Glutamatergic neuron (in vitro differentiated cells): ENCODE measurements at places on chromosomes 5 and 9. TPM values are rescaled to one million over a fixed set of nuclear protein-coding genes. Genes with fewer than 3 reads are reported as not detected.

DNA sequence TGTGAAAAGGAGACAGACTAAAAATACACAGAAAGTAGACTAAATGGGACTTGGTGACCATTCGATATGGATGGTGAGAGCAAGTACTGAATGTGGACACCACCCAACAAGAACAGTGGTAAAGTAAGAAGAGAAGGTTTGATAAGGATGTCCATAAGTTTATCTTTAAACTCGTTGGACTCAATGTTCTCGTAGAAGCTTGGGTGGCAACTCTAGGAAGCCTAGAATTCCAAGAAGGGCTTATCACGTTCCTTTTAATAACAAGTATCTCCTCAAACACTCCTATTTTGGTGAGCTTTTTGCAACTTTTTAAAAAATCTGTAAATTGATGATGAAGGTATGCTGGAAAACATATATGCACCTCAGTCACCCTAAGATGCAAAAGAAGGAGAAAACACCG is 108.6 kb upstream of the CDH6 start:
- DNase-seq, result no peak

The REEP2 gene
- total RNA-seq, result 232 TPM

- no peak for DNase-seq
These were observed 1.4 kb upstream of the EDF1 start for GRCh38 chr9:136867480-136867879.

The CDH9 gene
- 3.6 TPM for total RNA-seq

The IFNA2 gene
- not detected for total RNA-seq

The NR2F1 gene
- total RNA-seq, result 0.37 TPM

GRCh38 chr5:154107010-154107409 is 68.2 kb downstream of the MFAP3 start:
- DNase-seq, result no peak

- DNase-seq, result no peak
These were observed 406.6 kb upstream of the MEF2C start for GRCh38 chr5:89289604-89290003.

The CDHR2 gene
- total RNA-seq, result 0.29 TPM

DNA sequence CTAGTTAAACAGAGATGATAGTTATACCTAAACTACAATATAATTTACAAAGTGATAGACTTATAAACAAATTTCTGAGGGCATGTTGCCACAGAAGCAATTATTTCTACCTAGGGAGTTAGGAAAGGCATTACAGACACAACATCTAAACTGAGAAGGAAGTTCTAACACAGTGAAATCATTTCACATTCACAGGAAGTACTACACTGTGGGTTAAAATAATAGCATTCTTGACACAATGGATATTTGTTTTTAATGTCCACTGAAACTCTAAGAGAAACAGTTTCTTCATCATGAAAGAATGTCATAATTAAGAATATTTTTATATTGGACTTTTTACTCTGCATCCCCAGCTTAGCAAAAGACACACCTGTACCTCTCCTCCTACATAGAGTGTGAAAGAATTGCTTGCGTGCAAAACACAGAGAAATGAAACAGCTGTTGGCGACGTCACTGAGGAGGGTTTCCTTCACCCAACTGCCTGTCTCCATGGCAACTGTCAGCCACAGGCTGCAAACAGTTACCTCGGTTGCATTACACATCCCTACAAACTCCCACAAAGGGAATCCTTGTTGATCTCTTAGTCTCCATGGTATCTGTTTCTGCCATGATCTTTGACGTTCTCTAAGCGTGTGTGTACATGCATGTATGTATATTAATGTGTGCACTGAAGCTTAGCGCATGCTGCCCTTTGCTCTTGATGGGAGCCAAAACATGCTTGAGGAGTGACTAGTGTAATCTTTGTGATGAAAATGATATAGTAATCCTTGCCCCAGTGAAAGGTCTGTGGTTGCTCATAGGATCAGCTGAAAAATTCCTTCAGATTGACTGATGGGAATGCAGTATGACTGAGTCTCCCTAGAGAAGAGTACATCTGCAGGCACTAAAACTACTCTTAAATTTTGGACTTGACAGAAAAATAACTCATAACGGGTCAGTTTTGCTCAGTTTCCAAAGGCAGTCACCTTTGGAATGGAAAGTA is 168.5 kb downstream of the ACTL7B start:
- DNase-seq, result no peak

GRCh38 chr9:28539434-28540070 is 966.3 kb upstream of the C9orf72 start:
- DNase-seq, result no peak

- DNase-seq, result no peak
These were observed 7.5 kb upstream of the RECK start for GRCh38 chr9:36029202-36029601.

DNA sequence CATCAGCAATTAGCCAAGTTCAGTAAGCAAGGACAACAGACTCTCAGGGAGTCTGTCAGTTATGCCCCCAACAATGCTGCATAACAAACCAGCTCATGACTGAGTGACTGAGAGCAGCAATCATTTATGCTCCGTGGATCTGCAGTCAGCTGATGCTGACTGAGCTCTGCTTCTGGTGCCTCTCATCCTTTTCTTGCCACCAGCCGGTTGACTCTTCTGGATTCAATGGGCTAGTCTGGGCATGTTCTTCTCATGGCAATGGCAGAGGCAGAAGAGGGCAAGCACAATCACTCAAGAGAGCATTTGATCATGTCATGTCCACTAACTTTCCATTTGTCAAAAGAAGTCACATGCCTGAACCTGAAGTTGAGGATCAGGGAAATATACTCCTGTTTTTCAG is 157.0 kb upstream of the NTRK2 start:
- no peak for DNase-seq

DNA sequence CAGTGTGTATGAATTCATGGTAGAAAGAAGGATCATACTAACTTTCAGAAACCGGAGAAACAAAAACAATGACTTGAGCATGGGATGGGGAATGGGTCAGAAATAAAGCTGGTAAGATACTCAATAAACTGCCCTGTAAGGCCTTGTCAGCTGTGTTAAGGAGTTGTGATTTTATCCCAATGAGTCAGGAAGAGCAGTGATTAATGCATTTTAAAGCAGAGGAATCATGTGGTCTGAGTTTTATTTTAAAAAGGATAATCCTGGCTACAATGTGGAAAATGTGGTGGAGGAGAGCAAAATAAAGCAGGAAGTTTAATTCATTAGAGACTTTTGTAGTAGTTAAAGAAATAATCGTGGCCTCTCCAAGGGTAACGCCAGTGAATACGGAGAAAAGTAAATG is 28.7 kb downstream of the DHX29 start:
- DNase-seq, result no peak

- DNase-seq, result no peak
These were observed 84.0 kb upstream of the MIER3 start for GRCh38 chr5:57035955-57036354.

DNA sequence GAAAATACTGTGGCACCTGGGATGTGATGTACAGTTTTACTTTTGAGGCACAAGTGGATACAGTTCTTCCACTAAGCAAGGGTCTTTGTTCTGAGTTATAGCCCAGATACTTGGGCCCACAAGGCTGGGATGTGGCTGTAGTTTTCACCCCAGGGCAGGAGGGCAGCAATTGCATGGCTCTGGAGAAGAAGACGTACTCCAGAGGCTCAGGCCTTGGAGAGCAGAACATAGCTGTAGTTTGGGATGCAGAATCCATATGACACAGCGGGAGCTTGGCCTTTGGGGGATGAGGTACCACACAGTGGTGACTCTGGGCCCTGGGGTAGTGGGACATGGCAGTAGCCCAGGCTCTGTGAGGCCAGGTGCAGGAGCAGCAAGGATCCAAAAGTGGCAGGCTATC is 110.8 kb upstream of the FSTL4 start:
- no peak for DNase-seq

- DNase-seq, result no peak
These were observed 1.3 kb upstream of the HAND1 start for GRCh38 chr5:154479160-154479943.

The CA9 gene
- total RNA-seq, result not detected

GRCh38 chr5:106728208-106728607 is 942.5 kb downstream of the EFNA5 start:
- no peak for DNase-seq

The IL5 gene
- not detected for total RNA-seq

DNA sequence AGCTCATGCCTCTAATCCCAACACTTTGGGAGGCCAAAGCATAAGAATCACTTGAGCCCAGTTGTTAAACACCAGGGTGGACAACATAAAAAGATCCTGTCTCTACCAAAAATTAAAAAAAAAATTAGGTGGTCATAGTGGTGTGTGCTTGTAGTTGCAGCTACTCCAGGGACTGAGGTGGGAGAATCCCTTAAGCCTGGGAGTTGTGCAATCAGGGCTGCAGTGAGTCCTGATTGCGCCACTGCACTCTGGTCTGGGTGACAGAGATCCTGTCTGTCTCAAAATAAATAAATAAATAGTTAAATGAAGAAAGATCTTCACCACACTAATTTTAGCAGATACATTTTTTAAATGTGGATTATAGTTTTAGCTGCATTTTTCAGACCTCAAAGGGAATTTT is 433.2 kb downstream of the MAT2B start:
- no peak for DNase-seq

The VCAN gene
- 152 TPM for total RNA-seq

DNA sequence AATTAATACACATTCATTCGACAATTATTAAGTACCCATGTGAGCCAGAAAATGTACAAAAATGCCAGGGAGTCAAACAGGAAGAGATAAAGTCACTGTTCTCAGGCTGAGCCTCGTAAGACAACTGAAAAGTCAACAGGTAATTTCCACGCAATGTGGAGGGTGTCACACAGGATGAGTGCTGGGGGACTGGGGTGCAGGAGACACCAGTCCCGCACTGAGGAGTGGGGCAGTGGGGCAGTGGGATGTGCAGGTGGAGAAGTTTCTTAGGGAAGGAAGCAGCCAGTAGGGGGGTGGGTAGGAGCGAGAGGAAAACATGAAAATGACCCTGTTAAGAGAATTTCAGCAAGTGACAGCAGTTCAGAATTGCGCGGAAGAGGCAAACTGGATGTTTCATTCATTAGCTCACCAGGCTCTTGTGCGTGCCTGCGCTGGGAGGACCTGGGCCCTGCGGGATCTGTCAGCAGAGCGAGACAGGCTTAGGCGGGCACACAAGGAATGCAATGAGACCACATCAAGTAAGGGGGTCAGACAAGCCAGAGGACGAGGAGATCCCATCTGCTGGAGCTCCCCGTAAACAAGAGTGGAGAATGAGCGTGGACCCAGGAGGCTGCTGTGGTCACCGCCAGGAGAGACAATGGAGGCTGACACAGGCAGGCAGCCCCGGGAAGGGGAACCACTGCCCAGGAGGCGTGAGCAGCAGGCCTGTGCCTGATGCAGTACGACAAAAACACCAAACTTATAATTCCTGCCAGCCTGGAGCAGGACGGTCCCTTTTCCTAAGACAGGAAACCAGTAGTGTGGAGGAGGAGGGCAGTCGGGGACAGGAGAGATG is 21.0 kb downstream of the CAMSAP1 start:
- no peak for DNase-seq

The MROH2B gene
- not detected for total RNA-seq

- DNase-seq, result no peak
These were observed 55.2 kb downstream of the NTNG2 start for GRCh38 chr9:132216861-132217619.

- DNase-seq, result no peak
These were observed 358.9 kb upstream of the PCSK5 start for GRCh38 chr9:75531588-75531987.

DNA sequence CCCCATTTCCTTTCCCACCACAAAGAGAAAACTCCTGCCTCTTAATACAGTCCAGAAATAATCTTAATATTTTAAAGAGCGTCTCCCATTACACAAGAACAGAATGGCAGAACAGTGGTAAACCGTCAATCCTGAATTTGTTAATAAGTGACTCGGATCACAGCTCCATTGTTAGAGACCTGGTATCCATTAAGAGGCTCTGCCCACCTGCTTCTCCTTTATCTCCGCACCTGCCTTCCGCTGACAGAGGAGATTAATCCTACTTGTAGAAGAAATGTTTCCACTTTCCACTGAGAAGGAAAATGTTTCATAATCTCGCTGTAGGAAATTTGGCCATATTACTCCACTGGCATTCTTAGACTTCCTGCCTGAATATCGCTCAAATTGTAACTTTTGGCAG is 1493.2 kb downstream of the MAT2B start:
- no peak for DNase-seq

DNA sequence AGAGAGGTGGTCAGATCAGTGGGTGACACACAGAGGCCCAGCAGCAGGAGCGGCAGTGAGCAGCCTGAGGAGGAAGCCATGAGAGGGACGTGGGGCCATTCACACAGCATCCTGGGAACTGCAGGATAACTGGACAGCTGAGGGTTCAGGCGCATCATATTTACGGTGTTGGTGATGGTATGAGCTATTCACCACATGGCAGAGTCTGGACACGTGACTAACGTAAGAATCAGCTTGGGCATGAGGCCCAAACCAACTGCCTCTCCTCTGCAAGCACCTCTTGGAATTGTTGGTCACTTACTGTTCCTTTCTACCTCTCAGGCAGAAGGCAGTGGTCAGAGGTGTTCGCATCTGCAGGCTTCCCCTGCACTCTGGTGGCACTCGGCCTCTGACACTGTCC is 141.1 kb downstream of the ENTREP1 start:
- DNase-seq, result no peak

DNA sequence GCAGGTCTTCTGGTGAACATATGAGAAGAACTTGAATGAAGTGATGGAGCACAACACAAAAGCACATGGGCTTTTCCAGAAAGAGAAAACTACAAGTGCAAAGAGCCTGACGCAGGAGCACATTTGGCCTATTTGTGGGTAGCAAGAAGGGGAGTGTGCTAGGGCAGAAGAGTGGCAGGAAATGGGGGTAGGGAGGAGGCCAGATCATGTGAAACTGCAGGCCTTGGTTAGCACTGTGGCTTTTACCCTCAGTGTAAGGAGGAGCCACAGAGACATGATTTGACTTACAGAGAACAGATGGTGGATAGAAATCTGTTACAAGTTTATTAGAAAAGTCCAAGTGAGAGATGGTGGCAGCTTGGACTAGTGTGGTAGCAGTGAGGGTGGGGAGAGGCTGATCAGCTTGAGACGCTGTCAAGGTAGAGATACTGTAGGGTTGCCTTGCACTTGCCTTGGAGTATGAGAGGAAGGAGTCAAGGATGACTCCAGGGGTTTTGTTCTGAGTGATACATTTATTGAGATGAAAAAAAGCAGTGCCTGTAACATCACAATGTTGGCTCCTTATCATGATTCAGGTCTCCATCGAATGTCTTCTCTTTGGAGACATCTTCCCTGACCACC is 126.7 kb downstream of the PPP2R2B start:
- no peak for DNase-seq

- DNase-seq, result no peak
These were observed 1.3 kb downstream of the OR2S2 start for GRCh38 chr9:35956651-35957050.

DNA sequence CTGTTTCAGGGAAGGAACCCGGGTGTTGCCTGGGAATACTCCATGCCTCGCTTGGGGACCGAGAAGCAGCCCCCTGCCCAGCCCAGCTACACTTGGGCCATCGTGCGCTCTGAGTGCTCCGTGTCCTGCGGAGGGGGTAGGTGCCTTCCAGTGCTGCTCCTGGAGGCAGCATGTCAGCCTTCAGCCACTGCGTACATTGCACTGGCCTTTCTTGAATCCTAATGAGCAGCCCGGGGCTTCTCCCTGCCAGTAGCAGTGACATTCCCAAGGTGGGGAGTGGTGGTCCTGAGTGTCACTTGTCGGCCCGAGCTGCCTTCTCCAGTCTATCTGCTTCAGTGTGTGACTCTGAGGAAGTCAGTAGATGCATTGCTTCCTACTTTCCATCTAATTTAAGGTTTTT is 101.9 kb downstream of the ADAMTS16 start:
- no peak for DNase-seq

GRCh38 chr5:115471345-115472063 is 73.1 kb downstream of the FEM1C start:
- DNase-seq, result no peak

The ZBTB26 gene
- 10.2 TPM for total RNA-seq

The TMED7 gene
- total RNA-seq, result 66.8 TPM

- no peak for DNase-seq
These were observed 22.1 kb downstream of the GFPT2 start for GRCh38 chr5:180330810-180331646.
